ENCODE measurements at places on chromosomes 16 and 17.

GRCh38 chr16:69511651-69512050 is 54.1 kb upstream of the NFAT5 start:
- DNase-seq, result no peak

DNA sequence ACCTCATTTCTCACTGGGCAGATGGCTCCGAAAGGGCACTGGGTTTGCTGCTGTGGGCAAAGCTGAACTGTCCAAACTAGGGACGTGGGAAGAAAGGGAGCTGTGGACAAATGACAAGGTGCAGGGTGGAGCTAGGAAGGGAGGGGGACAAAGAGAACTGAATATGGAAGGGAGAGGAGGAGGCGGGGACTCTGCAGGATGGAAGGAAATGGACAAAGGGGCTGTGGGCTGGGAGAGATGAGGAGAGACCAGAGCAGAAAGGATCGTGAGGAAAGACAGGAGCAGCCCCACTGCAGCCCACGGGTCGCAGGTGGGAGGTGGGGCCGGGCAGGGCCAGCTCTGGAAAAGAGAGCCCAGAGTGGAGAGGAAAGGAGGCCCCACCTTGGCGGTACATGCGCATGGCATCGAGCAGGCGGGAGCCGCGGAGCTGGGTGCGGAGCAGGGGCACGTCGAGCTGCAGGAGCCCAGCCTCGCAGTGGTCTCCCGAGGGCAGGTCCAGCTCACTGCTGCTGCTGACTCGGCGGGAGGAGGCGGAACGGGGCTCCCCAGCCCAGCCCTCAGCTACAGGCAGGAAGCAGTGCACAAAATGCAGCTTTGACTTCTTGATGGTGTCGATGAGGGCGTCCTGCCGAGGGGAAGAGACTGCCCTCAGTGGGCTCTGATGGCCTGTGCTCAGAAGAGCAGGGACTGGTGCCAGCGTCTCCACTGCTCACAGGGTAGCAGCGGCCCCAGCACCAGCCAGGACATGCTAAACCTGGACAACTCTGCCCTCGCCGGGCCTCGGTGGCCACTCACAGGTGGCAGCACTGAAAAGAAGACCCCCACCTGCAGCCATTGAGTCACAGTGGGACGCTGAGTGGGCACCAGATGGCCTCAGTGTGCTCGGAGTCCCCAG is 66.8 kb downstream of the PIPOX start:
- no peak for DNase-seq

DNA sequence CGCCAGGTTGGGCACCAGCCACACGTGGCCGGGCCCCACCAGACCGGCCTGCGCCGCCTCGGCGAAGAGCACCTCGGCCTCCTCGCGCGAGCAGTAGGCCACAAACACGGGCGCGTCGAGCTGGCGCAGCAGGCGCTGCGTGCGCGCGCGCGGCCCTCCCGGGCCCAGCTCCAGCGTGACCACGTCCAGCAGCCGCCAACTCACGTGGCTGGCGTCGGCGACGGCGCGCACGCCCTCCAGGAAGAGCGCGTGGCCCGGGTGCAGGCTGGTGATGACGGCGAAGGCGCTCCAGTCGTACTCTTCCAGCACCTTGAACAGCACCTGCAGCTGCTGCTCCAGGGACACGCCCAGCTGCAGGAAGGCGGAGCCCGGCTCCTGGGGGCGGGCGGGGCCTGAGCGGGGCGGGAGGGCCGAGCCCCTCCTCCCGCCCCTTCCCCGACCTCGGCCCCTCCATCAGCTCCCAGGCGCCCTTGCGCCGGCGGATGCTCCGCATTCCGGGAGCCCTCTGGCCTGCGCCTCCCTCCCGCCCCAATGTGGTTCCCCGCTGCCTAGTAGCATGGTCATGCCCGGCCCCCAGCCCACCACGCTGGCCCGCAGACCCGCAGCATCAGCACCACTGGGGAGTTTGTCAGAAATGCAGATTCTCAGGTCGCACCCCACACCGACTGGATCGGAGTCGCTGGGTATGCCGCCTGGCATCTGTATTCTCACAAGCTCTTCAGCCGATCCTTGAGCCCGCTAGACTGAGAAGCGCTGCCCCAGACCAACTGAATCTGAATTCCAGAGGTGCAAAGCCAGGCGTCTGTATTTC is 7.2 kb downstream of the GRIN2C start:
- peak; percentile 24 for DNase-seq

GRCh38 chr17:34499576-34499975 is 79.8 kb upstream of the TMEM132E start:
- no peak for DNase-seq

GRCh38 chr16:55701442-55702319 is 45.9 kb downstream of the SLC6A2 start:
- DNase-seq, result no peak

DNA sequence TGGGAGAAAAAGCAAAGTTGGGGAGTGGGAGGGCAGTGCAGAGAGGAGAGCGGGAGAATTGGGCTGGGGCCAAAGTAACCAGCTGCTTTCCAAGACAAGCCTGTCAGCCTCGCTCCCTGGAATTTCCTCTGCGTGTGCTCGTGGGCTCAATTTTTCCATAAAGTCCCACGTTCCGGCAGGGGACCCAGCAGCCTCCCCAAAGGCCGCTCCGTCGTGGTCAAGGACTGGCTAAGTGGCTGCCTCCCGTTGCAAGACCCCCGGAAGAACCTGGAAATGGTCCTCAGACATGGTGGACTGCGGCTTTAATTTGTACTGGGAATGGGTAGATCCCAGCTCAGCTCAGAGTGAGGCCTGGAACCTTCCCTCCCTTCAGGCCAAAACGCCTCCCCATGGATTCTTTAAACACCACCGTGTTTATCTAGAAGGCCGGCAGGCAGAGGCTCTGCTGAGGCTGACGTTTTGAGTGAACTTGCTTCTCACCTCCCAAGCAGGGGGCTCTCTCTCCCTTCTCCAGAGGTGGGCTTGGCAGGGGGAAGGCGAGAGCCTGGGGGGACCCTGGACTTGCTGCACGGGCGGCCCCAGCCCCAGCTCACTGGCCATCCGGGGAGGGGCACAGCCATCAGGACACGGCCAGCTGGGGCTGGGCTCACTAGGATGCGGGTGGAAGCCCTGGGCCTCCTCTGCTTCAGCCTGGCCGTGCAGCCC is 190.0 kb downstream of the C16orf95 start:
- no peak for DNase-seq

DNA sequence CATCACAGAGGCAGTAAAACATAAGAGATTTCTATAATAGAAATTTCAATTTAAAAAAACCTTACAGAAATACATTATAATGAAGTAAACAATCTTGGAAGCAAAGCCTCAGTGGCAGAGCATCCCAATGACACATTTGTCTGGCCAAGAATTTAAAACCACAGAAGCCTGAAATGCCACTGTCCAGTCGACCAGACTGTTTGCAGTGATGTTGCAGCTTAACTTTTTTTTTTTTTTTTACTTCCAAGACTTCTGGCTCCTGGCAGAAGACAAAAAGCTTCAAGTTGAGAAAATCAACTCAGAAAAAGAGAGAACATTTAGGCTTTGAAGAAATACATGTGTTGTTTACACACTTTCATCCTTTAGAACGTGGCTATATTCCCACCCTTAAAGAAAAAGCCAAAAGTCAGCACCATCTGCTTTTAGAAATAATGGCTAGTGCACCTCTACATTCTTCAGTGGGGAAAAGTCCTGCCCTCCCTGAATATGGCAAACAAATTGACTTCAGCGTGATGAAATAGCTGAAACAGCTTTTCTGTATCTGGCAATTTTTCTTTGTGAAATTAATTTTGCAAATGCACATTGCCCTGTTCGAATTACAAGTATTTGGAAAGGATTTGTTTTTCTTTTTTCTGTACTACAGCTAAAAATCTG is 205.5 kb upstream of the MON1B start:
- no peak for DNase-seq

DNA sequence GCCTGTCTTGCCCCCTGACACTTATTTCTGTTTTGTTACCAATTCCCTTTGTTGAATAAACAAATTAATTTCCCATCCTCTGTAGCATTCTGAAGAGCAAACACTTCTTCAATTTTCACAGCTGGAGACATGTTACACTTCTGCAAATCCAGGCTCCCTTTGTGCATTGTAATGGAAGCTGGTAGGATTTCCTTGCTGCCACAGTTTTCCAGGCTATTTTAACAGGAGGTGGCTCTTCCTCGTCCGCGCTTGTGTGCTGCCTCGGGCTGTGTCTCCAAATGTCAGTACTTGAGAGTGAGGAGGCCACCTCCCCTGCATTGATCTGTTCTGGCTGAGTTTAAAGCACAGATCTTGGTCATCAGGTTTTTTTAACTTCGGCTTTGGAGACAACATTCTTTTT is 40.0 kb downstream of the SOST start:
- no peak for DNase-seq
